ENCODE measurements at places on chromosomes 16 and 17. TPM values are rescaled to one million over a fixed set of nuclear protein-coding genes. Genes with fewer than 3 reads are reported as not detected.

DNA sequence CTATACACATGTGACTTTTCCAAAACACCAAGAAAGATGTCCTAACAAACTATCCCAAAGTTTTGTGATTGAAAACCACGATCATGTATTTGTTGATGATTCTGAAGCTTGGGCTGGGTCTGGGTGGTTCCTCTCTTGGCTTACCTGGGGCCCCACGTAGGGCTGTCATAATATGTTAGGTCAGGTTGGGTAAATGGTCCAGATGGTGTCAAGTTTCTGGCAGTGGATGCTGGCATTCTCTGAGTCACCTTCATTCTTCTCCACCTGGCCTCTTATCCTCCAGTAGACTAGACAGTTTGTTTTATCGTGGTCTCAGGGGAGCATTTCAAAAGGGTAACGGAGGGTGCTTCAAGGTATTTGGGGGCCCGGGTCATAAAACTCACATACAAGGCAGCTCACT is 39.4 kb downstream of the SYCE1L start:
- H3K27ac ChIP-seq: no peak overlapping the region
- H3K36me3 ChIP-seq: no peaks in the 10 kb centered on the region
- H3K4me1 ChIP-seq: peaks cover 3% of the 10 kb centered on the region
- DNase-seq: no peak
- H3K4me3 ChIP-seq: no peak overlapping the region

NOXO1 gene
- not detected for total RNA-seq

DNA sequence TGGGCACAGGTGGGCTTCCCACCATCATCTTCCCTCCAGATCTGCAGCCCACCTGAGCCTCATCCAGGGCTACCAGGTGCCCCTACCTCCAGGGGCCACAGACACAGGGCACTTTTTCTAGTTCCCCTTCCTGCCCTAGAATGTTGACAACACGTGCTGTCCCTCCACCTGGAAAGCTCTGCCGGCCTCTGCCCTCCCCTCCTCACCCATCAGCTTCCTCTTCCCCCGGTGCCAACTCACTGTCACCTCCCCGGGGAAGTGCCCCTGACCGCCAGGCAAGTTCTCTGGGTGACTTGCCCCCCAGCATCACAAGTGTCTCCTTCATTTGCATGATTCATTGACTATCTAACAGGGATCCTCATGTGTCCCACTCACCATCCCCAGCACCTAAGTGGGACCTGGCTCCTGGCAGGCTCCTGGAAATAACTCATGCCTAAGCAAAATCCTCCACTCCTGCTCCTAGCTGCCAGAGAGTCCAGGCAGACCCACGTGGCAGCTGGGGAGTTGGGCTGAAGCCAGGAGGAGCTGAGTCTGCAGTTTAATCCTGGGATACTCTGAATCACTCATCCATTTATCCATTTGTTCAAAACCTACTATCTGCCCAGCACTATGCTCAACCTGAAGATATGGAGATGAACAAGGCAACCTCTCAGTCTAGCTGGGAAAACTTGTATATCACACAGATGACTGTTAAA is 304.4 kb downstream of the FOXL1 start:
- peaks cover 40% of the 10 kb centered on the region for H3K27me3 ChIP-seq
- peak; percentile 60 for DNase-seq
- H3K27ac ChIP-seq: no peak overlapping the region
- no peak overlapping the region for H3K4me3 ChIP-seq
- peaks cover 13% of the 10 kb centered on the region for H3K4me1 ChIP-seq

GRCh38 chr17:78781104-78781892 is 775 bp downstream of the CYTH1 start:
- DNase-seq: peak; percentile 63
- H3K27me3 ChIP-seq: no peaks in the 10 kb centered on the region
- peak overlapping the region; percentile 98 for H3K4me3 ChIP-seq
- no peaks in the 10 kb centered on the region for H3K36me3 ChIP-seq
- peak overlapping the region; percentile 93 for H3K27ac ChIP-seq

TNFRSF17 gene
- not detected for total RNA-seq

GRCh38 chr17:80352216-80352895 is 62.6 kb upstream of the ENDOV start:
- no peaks in the 10 kb centered on the region for H3K27me3 ChIP-seq
- no peak overlapping the region for H3K27ac ChIP-seq
- no peaks in the 10 kb centered on the region for H3K4me1 ChIP-seq
- H3K4me3 ChIP-seq: no peak overlapping the region
- peaks cover 93% of the 10 kb centered on the region for H3K36me3 ChIP-seq

DNA sequence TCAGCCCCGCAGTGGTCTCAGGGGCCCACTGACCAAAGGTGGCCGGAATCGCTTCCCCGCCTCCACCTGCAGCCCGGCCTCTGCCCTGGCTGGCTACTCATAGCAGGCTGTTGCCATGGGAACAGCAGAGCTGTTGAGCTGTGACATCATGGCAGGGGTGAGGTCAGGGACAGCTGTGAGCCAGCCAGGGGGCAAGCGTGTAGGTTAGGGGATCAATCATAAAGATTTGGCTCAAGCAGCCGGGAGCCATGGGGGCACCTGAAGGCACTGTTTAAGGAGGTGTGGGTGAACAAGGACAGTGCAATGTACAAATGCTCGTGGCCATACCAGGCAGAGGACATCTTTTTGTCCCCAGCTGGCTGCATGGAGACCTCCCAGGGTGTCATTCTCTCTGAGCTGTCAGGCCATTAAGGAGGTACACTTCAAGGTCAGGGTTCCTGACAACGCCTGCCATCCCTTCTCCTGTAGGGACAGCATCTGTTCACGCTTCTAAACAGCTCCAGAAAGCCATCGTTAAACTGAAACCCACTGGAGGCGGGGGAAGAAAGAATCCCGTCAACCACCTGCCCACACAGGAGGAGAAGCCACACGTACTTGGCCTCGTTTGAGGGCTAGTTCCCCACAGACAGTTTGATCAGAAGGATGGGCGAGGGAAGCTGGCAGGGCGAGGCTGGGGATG is at the start of gene CEP295NL:
CEP295NL (minus strand) TSS at position 101 of the 679 bp plus-strand sequence. CDS start 1,373 bp downstream, outside the sequence.
- H3K27ac ChIP-seq: peak within 1 kb of the TSS; percentile 11
- H3K4me3 ChIP-seq: no peak within 1 kb of the TSS
- H3K4me1 ChIP-seq: peaks cover 59% of the 10 kb centered on the region
- DNase-seq: no peak

DNA sequence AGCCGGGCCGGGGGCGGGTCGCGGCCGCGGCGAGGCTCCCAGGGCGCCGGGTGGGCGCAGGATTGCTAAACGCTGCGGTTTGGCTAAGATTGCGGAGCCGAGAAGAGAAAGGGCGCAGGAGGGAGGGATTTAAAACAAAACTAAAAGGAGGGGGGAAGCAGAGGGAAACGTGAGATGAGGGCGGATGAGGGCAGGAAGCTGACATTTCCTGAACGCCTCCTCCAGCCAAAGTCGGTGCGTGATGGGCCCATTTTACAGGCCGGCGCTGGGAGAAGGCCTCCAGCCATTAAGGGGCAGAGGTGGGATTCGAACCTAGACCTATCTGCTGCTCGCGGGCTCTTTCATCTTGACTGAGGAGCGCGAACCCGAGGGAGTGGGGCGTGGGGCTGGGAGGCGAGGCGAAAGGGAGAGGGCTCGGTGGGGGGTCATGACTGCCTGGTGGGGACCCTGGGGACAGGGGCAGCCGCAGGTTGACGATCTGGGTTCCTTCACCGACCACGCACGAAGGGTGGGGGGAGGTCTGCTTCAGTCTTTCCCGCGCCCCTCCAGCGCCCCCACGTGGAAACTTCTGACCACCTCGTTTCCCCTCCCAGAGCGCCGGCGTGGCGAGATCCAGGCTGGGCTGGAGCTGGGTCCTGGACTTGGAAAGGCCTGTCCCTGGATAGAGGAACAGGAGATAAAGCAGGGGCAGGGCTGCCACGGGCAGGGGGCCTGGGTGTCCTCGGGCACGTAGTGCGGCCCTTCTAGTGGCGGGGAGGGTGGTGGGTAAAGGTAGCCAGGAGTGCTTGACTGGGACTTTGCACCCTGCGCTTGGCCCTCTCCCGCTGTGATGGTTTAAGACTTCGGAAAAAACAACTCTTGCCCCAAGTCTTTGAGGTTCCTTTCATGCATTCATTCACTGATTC is 3.8 kb upstream of the TAC4 start:
- peak overlapping the region; percentile 71 for H3K4me3 ChIP-seq
- peak overlapping the region; percentile 57 for H3K27ac ChIP-seq
- H3K36me3 ChIP-seq: no peaks in the 10 kb centered on the region

DNA sequence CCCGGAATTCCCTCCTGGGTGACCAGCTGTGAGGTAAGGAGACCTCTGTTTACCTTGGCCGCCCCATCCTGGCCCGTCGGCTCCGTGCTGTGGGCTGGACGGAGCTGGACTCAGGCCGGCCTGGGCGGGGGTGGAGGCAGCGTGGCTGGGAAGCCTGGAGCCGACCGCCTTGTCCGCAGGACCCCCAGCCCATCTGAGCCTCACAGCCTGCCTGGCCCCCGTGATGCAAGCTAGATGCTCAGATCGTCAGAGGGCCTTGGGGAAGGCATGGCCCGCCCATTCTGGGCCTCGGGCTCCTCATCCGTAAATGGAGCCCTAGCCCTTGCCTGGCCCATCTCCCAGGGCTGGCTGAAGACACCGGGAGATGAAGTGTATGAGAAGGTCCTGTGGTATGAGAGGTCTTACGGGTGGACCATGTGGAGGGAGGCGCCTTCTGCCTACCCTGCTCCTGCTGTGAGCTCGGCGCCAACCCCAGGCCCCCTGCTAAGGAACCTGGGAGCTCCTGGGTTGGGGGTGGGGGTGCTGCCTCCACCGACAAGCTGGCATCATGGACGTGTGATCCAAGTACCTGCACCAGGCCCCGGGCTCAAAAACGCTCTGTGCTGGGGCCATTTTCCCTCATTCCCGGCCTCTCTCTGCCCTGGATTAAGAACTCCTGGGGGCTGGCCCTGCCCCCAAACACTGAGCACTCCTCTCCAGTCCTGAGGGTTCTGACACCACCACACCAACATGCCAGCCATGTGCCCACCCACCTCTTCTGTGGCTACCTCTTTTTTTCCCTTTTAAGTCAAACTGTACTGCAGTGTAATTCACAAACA is 5.4 kb upstream of the P2RX1 start:
- no peaks in the 10 kb centered on the region for H3K36me3 ChIP-seq
- no peak overlapping the region for H3K4me3 ChIP-seq
- DNase-seq: no peak
- peaks cover 20% of the 10 kb centered on the region for H3K4me1 ChIP-seq
- no peak overlapping the region for H3K27ac ChIP-seq

SPATA22 gene
- 0.44 TPM for total RNA-seq

DNA sequence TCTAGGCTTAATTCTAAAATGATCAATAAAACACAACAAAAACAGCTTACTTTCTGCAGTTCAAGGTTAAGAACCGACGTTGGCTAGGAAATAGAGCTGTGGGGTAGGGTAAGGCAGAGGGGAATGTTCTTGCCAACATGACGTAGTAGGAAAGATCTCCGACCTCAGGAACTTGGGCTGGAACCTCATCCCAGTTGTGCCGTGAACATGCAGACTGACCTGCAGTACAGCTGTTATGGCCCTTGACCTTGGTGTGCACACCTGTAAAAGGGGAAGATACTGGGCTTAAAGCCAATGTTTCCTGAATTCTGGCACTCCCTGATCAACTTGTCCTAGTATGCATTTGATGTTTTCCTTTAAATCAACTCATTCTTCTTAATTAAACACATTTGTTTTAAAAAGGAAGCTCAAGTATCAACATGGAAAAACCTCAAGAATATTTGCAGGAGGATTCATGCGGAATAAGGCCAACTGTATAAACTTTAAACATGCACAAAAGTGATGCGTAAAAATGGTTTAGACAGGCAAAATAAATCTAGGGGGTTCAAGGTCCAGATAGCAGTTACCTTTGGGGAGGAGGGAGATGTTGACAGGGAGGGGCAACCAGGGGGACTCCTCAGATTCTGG is 14.2 kb upstream of the SLC6A2 start:
- H3K27ac ChIP-seq: no peak overlapping the region
- H3K4me1 ChIP-seq: no peaks in the 10 kb centered on the region
- H3K36me3 ChIP-seq: no peaks in the 10 kb centered on the region
- H3K27me3 ChIP-seq: peaks cover 79% of the 10 kb centered on the region

DNA sequence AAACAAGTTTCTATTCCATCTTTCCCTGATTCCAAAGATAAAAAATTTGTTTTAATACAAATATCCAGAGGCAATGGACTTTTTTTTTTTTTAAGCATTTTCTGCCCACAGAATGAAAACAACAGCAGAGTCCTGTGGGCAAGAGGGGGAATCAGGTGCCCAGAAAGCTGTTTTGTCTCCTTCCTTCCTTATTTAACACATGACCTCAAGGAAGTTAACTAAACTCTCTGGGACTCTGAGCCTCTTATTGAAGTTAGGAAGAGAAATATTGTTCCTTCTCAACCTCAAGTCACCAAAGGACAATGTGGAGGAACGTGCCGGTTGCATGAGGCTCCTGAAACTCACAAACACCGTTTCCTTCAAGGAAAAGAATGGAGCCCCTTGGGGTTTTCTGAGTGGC is 34.9 kb downstream of the LITAF start:
- H3K4me3 ChIP-seq: no peak overlapping the region
- no peaks in the 10 kb centered on the region for H3K27me3 ChIP-seq
- no peak for DNase-seq
- peak overlapping the region; percentile 60 for H3K27ac ChIP-seq
- peaks cover 45% of the 10 kb centered on the region for H3K4me1 ChIP-seq

GRCh38 chr16:4111748-4112696 is 4.2 kb downstream of the ADCY9 start:
- H3K4me3 ChIP-seq: peak overlapping the region; percentile 82
- peak overlapping the region; percentile 82 for H3K27ac ChIP-seq
- H3K4me1 ChIP-seq: peaks cover 66% of the 10 kb centered on the region

DNA sequence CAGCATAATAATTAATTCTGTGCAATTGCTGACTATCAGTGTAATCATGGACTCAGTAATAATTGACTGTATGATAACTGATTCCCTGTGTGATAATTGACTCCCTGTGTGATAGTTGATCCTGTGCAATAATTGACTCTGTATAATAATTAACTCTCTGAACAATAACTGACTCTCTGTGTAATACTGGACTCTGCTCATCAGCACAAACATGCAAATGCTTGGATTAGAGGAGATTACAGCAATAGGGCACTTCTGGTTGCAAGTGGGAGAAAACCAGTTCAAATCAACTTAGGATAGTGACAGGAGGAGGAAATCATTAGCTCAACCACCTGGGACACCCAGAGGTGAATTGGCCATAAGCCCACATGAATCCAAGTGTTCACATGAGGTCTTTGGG is 582.1 kb downstream of the RBFOX1 start:
- no peaks in the 10 kb centered on the region for H3K27me3 ChIP-seq
- no peaks in the 10 kb centered on the region for H3K36me3 ChIP-seq
- H3K27ac ChIP-seq: no peak overlapping the region
- DNase-seq: no peak
- H3K4me1 ChIP-seq: no peaks in the 10 kb centered on the region
- H3K4me3 ChIP-seq: no peak overlapping the region

GRCh38 chr17:38892620-38893019 is 22.8 kb downstream of the LASP1 start:
- DNase-seq: no peak
- no peaks in the 10 kb centered on the region for H3K27me3 ChIP-seq
- H3K36me3 ChIP-seq: peaks cover 44% of the 10 kb centered on the region

IRX5 gene
- total RNA-seq: 36.8 TPM

GRCh38 chr17:28842282-28843012 is at the start of gene FAM222B:
TSS of gene FAM222B (minus strand) at chr17:28842790. CDS start at chr17:28766667, 76,123 bp downstream.
- peak within 1 kb of the TSS; percentile 86 for H3K4me3 ChIP-seq
- peaks cover 24% of the 10 kb centered on the region for H3K4me1 ChIP-seq
- H3K27ac ChIP-seq: peak within 1 kb of the TSS; percentile 90
- H3K36me3 ChIP-seq: no peaks in the 10 kb centered on the region
- DNase-seq: peak; percentile 85

KCNG4 gene
- not detected for total RNA-seq

UMOD gene
- not detected for total RNA-seq

Data from left ventricle myocardium inferior (tissue), 1 donor.